Cortex of kidney (tissue), 1 donor: ENCODE measurements at places on chromosomes 16 and 17.

GRCh38 chr17:3722716-3723115 is 987 bp upstream of the HASPIN start:
- no peak for DNase-seq

DNA sequence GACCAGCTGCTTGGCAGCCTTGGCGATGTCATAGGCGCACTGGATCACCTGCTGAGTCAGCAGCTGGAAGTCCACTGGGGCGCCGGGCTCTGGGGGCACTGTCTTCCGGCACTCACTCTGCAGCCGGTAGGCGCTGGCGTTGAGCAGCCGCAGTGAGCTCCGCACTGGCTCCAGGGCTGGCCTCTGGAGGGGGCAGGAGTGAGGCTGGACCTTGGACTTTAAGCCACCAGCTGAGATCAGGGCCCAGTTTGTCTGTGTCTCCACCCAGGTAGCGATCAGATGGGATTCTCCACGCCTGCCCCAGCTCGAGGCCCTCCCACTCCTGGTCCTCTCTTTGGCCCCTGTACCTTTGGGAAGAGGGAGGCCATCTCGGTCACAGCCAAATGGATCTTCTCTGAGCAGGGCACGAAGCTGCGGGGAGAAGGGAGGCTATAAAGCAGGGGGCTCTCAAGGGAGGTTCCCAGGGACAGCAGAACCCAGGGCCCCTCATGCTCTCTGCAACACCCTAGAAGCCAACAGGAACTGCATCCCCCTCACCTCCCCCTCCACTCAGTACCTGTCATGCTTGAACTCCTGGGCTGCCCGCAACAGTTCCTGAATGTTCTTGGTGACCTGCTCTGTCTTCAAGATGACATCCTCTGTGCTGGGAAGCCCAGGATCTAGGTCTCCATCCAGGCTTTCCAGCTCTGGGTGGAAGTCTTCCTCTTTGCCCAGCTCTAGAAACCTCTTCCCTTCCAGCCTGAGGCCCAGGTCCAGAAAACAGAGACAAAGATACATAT is 6.4 kb downstream of the TP53I13 start:
- no peak for DNase-seq

DNA sequence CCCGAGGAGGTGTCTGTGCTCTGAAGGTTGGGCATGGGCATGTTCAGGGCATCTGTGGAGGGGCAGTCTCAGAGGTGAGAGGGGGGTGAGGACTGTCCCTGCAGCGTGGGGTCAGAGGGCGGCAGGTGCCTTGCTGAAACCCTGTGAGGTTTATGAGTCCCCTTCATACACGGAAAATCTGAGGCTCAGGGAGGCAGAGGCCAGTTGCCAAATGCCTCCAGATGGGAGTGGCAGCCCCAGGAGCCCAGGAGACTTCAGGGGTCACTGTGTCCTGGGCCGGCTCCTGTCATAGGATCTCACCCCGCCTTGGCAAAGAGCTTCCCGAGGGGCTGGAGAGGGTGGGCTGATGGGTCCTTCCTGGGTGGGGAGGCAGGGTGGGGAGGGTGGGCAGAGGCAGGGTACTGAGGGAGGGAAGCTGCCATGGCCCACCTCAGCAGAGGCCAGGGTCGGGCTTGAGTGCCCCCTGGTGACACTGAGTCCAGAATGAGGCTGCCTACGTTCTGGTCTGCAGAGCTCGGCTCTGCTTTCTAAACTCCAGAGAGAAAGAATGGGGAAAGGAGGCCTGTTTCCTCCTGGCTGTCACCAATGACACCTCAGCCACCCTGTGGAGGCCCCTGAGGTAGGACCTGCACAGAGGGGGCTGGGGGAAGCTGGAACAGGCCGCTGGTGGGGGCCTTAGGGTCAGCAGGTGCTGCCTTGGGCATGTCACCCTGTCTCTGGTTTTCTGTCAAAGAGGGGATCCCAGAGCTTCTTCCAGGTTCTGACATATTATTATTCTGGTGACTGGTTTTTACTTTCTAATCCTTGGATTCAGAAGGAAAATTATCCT is 1.1 kb downstream of the LGALS9 start:
- no peak for DNase-seq

DNA sequence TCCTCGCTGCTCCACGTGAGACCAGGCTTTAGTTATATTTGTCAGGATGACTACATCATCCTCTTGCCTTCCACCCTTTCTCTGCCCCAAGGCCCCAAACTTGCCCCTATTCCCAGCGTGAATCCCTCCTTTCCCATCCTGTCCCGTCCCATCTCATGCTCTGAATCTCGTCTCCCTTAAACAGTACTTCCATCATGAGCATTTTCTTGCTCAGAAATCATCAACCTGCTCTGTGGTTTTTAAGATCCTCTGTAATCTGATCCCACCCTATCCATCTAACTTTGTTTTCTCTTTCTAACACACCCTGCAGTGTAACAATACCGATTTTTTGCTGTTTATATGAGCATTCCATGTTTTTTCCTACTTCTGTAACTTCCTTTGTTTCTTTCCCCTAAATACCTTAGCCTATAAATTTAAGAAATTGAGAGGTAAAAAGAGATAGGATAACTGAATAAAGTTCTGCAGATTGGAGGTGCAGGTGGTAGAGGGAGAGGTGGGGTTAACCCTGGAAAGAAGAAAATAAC is 39.7 kb downstream of the MRTFB start:
- DNase-seq: no peak

GRCh38 chr16:27444015-27444414 is 42.0 kb downstream of the IL21R start:
- DNase-seq: no peak

- DNase-seq: no peak
Observed at GRCh38 chr16:85746460-85747215, 4.3 kb downstream of the C16orf74 start.

- DNase-seq: no peak
Observed at GRCh38 chr16:89201439-89202377, 1.4 kb upstream of the SLC22A31 start.

- DNase-seq: no peak
Observed at GRCh38 chr17:1143573-1143972, 36.2 kb downstream of the ABR start.

DNA sequence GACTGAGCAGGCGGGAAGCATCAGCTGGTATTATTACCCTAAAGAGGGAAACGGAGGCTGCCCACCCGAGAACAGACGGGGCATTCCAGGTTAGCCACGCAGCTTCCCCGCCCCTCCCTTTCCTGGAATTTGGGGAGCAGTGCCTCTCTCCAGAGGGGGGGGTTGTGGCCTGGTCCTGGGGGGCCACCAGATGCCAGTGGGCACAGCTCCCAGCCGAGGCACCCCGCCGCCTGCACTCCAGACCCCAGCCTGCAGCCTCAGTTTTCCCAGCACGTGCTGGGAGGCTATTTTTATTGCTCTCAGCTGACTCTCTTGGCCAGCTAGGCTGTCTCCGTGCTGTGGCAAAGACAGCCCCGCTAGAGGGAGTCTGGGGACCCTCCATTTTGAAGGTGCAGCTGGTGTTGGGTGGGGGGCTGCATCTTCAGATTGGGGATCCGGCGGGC is 62.7 kb upstream of the GSE1 start:
- DNase-seq: no peak

- DNase-seq: no peak
Observed at GRCh38 chr17:82938486-82938872, 98.7 kb upstream of the ZNF750 start.

- DNase-seq: no peak
Observed at GRCh38 chr16:30567991-30568638, 3.4 kb downstream of the ZNF688 start.

DNA sequence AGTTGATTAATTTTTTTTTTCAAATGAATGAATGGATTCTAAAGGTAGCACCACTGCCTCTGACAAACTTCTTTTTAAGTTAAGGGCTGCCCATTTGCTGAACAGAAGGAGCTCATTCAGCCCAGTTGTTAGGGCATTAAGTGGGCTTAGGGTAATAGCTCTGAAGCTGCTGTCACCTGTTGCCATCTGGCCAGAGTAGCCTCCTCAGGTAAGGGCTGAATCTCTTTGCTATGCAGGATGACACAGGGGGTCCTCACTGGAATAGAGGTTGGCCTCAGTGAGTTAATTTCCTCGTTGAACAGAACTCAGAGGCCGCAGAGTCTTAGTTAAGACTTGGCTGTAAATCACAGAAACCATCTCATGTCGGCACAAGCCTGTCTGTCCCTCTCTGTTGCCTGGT is 232.8 kb downstream of the CCDC182 start:
- no peak for DNase-seq
